EL (cell line): ENCODE measurements at places on chromosomes 5 and 9.
A peak's percentile ranks its signal among the peaks of the same experiment; 100 is the strongest.

DNA sequence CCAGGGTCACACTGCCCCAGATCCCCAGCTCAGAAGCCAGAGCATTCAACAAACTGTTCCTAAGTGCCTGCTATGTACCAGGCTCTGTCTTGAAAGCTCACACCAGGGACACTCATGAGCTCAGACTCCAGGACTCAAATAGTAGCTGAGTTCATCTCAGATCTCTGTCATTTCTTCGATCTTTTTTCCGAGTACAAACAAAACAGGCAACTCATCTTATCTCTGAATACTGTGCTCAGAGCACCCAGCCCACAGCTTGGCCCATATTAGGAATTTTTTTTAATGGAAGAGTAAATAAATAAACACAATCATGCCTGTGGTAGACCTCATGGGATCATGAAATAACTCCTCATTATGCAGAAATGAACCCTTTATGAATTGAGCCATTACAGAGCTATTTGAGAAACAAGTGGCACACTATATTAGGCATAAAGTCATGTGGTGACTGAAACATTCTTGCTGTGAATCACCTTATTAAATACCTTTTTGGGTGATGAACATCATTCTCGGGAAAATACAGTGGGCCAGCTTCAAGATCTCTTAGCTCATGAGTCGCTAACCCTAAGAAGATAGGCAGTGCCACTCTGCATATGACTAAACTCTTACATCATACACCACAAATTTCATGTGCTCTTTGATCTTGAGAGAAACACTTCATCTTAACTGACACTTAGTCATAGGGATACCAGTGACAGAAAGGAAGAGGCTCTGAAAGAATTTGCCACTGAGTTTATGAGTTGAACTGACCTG lies 9.9 kb downstream of the SH3RF2 start:
- DNase-seq: peak; percentile 97

- no peak for DNase-seq
Observed at GRCh38 chr5:41893074-41893851, 10.9 kb upstream of the RIMOC1 start.

GRCh38 chr9:111731928-111732327 lies 62.8 kb downstream of the SHOC1 start:
- DNase-seq: peak; percentile 40

DNA sequence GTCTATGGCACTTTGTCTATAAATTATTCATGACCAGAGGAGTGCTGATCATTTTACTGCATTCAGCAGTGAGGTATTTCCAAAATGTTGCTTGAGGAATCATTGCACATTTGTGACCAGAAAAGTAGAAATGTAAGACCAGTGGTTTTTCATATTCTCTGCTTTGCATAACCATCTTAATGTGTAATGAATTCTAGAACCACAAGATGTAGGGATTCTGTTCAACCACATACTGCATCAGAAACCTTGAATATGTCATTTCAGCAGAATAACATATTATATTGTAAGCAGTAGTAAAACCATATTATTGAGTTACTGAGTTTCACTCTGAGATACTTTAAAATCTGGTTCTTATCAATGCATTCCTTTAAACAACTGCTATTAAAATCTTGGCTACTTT lies 1243.4 kb downstream of the MAT2B start:
- no peak for DNase-seq

DNA sequence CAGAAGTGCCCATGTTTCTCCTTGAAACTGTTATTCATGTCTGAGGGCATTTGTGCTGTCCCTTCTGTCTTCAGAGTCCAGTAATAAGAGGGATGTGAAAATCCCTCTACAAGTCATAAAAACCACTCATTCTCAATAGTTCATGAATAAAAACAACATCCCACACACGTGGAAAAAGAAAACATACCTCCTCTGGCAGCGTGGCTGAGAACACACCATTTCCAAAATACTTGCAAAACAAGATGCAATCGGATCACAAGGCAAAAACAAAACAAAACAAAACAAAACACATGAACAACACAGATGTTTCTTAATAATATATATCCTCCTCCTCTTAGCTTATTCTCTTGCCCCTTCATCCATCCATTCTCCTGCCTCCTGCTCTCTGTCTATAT lies 71.0 kb upstream of the EQTN start:
- DNase-seq: no peak

DNA sequence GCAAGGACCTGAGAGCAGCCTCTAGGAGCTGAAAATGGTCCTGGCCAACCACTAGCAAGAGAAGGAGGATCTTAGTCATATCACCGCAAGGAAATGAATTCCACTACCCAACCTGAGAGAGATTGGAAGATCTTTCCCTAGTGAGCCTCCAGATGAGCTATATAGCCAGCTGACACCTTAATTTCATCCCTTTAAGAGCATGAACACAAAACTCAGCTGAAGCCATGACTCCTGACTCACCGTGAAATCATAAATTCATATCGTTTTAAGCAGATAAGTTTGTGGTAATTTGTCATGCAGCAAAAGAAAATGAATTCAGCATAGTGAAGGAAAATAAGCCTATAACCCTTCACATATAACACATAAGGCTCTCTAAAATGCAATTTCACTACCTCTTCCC lies 23.5 kb downstream of the MAPKAP1 start:
- peak; percentile 80 for DNase-seq

- DNase-seq: no peak
Observed at GRCh38 chr9:4725706-4726442, 15.1 kb downstream of the AK3 start.
